ENCODE measurements at places on chromosomes 4 and X.

GRCh38 chr4:26468283-26468949 is 21.9 kb downstream of the CCKAR start:
- DNase-seq: no peak

DNA sequence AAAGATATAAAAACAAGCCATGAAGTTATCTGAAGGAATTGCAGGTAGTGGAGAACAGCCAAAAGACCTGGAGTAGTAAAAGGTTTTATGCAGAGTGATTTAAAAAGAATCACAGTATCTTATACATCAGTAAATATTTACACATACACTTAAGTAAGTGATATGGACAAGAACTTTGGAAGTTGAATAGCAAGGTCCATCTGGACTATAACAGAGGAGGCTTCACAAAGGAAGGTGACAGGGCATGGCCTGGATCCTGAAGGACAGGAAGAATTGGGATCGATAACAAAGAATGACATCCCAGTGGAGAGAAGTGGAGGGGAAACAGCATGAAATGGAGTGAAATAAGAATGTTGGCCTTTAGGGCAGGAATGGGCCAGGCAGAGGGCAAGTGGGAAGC is 46.2 kb downstream of the TET2 start:
- no peak for DNase-seq

DNA sequence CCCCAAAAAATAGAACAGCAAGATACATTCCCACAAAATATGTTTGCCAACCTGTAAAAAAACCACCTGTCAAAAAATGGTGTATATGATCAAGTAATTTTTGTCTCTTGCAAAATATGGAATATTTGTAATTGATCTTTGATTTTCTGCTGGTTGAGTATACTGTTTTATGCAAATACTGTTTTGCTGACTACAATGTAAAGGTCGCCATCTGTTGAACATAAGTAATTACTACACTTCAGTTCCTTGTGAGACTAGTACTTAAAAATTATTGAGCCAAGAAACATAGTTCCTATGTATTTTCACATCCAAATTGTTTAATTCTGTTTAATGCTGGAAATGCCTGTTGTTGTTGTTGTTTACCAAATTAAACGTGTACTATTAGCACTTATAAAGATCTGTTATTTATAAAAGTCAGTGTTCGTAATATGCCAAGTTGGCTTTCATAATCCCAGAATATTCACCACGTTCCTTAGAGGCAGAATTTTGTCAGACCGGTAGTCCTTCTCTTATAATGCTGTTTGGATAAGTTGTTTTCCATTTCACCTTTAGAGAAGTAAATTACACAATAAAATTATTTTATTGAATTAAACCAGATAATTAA is 144.2 kb downstream of the PDLIM5 start:
- DNase-seq: no peak

GRCh38 chr4:2850966-2851798 is 7.5 kb downstream of the ADD1 start:
- no peak for DNase-seq

DNA sequence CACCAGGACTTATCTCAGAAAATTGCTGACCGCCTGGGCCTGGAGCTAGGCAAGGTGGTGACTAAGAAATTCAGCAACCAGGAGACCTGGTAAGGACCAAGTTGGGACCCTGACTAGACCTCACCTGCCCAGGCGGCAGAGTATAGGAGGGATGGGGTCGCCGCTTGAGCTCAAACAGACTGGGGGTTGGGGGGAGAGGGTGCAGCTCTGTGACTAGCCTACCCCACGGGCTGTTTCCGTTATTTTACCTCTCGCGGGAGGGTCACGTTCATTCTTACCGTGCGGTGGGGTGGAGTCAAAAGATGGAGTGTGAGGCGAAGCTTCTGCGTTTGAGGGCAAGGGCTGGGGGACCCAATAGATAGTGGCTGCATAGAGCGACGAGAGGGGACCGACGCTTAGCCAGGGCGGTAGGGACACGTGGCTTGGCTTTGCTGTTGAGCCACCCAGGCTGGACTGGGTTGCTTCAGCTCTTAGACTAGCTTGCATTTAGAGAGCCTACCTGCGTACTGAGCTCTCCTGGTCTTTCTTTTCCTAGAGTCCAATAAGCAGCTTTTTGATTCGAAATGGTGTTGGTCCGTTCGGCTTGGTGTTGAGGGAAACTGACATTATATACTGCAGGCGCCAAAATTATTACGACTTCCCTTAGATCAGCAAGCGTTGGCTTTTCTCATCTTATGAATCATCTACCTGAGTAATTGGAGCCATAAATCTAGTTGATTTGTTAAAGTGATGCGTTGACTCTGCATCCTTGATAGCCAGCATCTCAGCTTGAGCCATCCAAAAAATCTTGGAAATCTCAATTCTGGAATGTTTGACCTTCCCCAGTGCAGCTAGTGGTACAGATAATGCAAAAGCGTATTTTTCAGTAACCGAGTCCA is 591 bp downstream of the PRPS1 start:
- no peak for DNase-seq

DNA sequence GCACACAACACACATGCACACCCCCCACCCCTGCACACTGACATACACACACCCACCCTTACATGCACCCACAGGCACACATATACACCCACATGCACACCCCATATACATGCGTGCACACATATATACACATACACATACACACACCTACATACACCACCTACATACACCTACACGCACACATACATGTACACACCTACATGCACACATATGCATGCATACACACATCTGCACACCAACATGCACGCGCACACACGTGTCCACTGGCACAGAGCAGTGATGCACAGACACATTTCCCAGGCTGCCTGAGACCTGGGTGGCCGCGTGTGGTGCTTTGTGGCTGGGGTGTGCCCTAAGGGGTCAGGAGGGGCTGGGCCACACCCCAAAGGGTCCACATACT is 31.7 kb downstream of the FGFRL1 start:
- no peak for DNase-seq

GRCh38 chr4:23999714-24000469 is 110.0 kb upstream of the PPARGC1A start:
- no peak for DNase-seq

- no peak for DNase-seq
Measured at GRCh38 chr4:84901173-84901572, 65.3 kb downstream of the WDFY3 start.

DNA sequence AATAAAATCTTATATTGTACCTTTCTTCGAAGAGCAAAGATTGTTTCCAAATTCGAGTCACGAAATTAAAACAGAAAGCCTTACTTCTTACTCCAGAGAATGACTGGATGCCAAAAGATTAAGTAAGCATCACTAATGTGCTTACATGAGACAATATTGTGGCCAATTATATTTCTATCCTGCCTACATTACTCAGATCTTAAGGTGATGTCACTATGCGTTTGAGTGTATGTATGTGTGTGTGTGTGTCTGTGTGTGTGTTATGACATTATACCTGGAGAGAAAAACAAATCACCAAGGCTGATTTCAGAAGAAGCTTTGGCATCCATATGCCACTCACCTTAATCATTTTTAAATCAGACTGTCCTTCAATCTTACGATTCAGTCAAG is 556.3 kb downstream of the PPARGC1A start:
- no peak for DNase-seq

DNA sequence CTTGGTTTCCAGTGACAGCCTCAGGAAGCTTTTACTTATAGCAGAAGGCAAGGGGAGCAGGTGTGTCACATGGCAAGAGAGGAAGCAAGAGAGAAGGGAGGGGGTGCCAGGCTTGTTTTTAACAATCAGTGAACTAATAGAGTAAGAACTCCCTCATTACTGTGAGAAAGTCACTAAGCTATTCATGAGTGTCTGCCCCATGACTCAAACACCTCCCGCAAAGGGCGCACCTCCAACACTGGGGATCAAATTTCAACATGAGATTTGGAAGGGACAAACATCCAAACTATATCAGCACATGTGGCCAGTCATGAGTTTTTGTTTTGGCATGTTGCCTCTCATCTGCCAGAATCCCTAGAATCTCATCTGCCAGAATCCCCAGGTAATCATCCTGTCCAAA is 183.5 kb upstream of the C1QTNF7 start:
- no peak for DNase-seq

DNA sequence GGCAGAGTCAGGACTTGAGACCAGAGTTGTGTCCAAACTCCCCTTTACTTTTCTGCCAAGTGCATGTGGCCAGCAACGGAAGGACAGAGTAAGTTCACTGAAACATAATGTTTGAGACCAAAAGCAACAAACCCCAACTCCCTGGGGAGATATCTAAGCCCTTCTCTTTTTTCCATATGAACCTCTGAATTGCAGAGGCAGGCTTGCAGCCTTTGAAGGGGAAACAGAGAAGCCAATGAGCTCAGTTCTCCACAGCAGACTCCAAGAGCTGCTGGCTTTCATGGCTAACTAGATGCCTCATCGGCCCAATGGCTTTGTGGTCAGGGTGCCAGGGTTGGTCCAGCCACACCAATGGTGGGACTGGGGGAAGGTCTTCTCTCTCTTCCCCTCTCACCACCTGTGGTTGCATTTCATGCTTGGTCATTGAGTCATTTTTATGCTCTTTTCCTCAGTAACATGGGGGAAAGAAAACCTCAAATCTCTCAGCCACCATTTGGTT is 34.0 kb downstream of the STARD8 start:
- DNase-seq: no peak

GRCh38 chr4:144411700-144412099 is 234.3 kb upstream of the HHIP start:
- no peak for DNase-seq

- no peak for DNase-seq
Measured at GRCh38 chr4:39446842-39447573, 11.7 kb downstream of the RPL9 start.

DNA sequence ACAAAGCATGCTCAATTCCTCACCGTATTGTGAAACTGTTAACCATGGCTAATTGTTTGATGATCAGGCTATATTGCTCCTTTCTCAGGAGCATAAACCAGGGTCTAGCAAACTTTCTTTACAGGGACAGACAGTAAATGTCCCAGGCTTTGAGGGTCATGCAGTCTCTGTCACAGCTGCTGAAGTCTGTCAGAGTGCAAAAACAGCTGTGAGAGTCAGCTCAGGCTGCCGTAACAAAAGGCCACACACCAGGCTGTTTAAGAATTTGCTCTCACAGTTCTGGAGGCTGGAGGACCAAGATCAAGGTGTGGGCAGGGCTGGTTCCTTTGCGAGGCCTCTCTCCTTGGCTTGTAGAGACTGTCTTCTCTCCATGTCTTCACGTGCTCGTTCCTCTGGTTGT is 75.6 kb downstream of the GPR143 start:
- DNase-seq: no peak

DNA sequence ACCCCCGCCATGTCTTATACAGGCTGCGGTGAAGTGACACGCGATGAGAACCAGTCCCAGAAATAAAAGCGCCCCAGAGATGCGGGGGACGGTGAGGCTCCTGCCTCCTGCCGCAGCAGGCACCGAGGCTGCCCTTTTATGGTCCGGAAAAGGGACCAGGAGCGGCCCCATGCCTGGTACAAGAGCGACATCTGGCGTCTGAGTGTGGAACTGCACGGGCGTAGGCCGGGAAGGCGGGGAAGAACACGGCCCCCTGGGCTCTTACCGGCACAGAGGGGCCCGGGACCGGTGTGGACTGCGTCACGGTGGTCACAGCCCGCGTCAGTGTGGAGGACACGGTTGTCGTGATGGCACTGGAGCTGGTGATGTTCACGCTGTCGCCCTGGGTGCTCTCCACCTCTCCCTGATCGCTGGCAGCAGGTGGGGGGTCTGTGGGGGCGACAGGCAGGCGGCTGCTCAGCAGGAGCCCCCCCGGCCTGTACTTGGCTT is 8.9 kb upstream of the RENBP start:
- DNase-seq: peak; percentile 60

DNA sequence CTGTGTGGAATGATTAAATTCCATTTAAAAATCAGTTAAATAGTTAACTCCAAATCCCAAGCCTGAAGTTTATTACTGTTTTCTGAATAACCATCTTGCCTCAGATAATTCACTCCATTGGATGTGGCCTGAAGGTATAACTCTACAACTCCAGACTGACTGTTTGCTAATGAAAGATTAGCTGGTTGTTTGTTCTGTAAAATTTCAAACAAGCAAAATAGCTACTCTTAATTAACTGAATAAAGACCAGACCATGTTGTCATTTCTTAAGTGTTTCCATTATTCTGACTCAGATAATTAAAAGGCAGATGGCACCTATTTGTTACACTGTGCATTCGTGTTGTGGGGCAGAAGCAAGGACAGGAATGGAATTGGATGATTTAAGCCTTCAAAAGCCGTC is 78.5 kb upstream of the DDIT4L start:
- DNase-seq: no peak

- no peak for DNase-seq
Measured at GRCh38 chr4:178899084-178899483, 1456.8 kb upstream of the AGA start.

- no peak for DNase-seq
Measured at GRCh38 chr4:114108869-114109268, 129.4 kb upstream of the ARSJ start.

- DNase-seq: no peak
Measured at GRCh38 chrX:71634366-71634765, 16.1 kb upstream of the CXCR3 start.

DNA sequence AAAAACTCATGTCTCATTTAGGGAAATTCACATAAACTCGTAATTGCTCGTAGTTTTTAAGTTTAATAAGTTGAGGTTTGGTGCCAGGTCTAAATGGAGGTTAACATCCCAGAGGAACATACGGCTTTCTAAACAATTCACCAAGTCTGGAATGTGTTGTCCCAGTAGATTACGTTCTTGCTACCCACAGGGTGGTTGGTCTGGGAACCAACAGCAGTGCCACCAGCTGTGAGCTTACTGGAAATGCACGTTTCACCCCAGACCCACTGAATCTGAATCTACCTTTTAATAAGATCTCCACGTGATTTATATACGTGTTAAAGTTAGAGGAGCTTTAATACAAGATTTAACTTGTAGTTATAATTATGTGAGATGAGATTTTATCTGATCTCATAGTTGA is 134.3 kb downstream of the BMPR1B start:
- DNase-seq: no peak

GRCh38 chr4:103996637-103997036 is 276.9 kb upstream of the TACR3 start:
- DNase-seq: no peak

GRCh38 chrX:73877687-73878086 is 314.7 kb downstream of the CHIC1 start:
- no peak for DNase-seq

GRCh38 chrX:43585922-43586321 is 70.2 kb upstream of the MAOA start:
- no peak for DNase-seq

- DNase-seq: no peak
Measured at GRCh38 chrX:119984652-119985051, 41.1 kb upstream of the NKAP start.

GRCh38 chr4:146482788-146483187 is 39.0 kb downstream of the SLC10A7 start:
- no peak for DNase-seq

- no peak for DNase-seq
Measured at GRCh38 chr4:42366959-42367358, 30.3 kb upstream of the SHISA3 start.

- DNase-seq: no peak
Measured at GRCh38 chr4:114287079-114287696, 307.7 kb upstream of the ARSJ start.
